Activated CD8-positive, alpha-beta T cell treated with anti-CD3 and anti-CD28 coated beads, Interleukin-2, amount 10 ng/mL, durations not matched to agents 7 days and 5 days (primary cell): ENCODE measurements at places on chromosomes 6 and 20.

DNA sequence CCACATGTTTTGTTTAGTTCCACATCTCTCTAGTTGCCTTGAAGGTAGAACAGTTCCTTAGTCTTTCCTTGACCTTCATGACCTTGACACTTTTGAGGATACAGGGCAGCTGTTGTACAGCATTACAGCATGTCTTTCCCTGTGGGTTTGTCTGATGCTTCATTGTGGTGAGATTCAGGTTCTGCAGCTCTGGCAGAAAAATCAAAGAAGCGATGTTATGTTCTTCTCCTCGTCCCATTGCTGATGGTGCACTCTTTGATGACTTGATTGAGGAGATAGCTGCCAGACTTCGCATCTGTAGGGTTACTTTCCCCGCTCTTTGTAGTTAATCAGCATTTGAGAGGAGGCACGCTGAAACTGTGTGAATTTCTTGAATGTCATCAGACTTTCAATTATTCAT, 12.0 kb downstream of the CEBPB start:
- no peak for DNase-seq

- no peak for DNase-seq
Observed at GRCh38 chr6:43781941-43782704, 12.1 kb downstream of the VEGFA start.

- peak; percentile 48 for DNase-seq
Observed at GRCh38 chr6:53066077-53066417, 843 bp downstream of the FBXO9 start.

DNA sequence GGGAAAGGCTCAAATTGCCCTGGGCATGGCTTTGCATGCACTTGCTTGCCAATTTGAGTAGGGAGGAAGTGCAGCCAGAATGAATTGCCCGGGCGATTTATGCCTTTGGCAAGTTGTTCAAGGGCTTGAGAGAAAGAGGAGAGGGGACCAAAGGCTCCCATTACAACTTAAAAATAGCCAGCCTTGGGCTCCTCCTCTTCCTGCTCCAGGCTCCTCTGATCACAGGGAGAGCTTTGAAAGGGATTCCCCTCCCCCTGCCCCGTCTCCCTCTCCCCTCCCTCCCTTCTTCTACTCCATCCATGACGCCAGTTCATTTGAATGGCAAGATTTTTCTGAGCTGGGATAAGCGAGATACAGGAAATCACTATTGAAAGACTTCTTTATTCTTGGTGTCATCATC, 304.9 kb upstream of the JAG1 start:
- DNase-seq: no peak

GRCh38 chr6:41645007-41645618, 6.8 kb downstream of the MDFI start:
- no peak for DNase-seq

GRCh38 chr20:52422574-52423336, 231.2 kb upstream of the ZFP64 start:
- no peak for DNase-seq

DNA sequence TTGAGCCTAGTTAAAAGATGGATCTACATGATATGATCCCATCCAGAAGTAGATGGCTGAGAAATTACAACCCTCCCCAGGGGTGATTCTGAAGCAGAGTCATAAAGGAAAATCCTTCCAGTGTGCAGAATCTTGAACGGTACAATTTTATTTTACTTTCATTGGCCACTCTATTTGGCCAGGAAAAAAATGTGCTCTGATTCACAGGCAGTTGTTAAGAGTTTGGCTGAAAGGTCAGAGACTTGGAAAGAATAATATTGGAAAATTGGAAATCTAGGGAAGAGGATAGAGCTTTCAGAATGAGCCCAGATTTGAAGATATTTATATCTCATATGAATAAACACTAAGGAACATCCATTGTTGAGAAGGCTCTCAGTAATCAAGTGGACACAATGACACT, 1299.3 kb upstream of the GJE1 start:
- no peak for DNase-seq

- DNase-seq: no peak
Observed at GRCh38 chr6:16740097-16740496, 21.2 kb downstream of the ATXN1 start.

- DNase-seq: no peak
Observed at GRCh38 chr6:111556004-111556403, 49.7 kb downstream of the TRAF3IP2 start.

GRCh38 chr20:44151621-44152416, 35.2 kb downstream of the JPH2 start:
- DNase-seq: no peak

GRCh38 chr20:46378412-46379009, 27.9 kb downstream of the ELMO2 start:
- DNase-seq: no peak

DNA sequence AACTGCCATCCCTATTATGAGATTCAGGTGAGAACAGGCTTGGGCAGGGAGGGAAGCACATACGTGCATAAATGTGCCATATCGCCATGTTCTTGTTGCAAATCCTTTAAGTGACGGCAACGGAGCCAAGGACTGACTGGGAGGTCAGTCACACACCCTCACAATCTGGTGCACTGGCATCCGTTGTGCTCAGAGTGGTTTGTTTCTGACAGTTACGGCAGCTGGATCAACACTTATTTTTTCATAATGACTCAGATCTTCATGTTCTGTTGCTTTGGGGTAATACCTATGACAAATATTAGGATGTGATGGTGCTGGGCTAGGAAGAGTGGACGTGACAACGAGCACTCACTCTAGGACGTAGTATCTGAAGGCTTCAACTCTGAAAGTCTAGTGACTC, 56.2 kb upstream of the PREP start:
- peak; percentile 34 for DNase-seq

DNA sequence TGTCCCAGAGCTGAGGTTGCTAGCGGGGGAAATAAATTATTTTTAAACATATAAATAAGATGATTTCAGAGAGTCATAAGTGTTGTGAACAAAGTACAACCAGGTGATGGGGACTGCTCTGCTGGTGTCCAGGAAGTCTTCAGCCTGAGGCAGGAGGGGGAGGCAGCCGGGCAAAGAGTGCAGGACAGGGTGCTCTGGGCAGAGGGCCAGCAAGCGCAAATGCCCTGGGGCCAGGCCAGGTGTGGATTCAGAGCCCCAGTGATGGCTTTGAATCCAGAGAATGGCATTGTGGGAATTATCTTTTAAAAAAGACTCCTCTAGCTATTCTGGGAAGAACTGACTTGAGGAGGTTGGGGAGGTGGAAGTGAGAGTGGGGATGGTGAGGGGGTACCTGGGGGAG, 1.6 kb downstream of the CLPSL1 start:
- no peak for DNase-seq

DNA sequence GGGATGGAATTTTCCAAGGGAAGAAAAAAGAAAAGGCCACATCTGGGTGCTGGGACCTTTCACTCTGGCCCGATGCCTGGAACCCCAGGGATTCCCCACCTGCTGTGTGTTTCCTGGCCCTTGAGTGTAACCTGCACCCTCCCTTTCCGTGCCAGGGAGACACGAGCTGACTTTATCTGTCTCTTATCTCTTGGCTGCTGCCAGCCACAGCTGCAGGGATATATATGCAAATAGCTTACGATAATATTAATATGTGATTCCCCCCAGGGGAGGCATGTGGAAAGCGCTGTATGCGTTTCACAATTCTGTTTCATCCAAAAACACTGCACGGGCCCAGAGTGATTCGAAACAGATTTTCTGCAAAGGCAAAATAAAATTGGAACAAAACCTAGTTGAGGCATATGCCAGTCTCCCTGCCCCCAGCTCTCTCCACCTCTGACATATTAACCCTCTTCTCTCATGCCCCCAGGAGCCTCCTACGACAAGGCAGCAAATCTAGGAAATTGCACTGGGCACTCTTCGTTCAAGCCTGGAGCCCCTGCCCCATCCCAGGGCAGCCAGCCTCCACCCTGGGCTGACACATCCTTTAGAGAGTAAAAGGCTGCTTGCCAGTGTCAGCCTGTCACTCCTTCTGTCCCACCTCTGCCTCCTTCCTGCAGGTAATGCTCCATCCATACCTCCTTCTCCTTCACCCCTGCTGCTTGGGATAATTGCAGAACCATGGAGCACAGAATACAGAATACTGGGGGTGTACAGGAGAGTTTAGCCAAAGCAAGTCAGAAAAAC, 1.3 kb downstream of the RIPOR3 start:
- DNase-seq: no peak

GRCh38 chr6:159808647-159809046, 8.6 kb downstream of the PNLDC1 start:
- no peak for DNase-seq

DNA sequence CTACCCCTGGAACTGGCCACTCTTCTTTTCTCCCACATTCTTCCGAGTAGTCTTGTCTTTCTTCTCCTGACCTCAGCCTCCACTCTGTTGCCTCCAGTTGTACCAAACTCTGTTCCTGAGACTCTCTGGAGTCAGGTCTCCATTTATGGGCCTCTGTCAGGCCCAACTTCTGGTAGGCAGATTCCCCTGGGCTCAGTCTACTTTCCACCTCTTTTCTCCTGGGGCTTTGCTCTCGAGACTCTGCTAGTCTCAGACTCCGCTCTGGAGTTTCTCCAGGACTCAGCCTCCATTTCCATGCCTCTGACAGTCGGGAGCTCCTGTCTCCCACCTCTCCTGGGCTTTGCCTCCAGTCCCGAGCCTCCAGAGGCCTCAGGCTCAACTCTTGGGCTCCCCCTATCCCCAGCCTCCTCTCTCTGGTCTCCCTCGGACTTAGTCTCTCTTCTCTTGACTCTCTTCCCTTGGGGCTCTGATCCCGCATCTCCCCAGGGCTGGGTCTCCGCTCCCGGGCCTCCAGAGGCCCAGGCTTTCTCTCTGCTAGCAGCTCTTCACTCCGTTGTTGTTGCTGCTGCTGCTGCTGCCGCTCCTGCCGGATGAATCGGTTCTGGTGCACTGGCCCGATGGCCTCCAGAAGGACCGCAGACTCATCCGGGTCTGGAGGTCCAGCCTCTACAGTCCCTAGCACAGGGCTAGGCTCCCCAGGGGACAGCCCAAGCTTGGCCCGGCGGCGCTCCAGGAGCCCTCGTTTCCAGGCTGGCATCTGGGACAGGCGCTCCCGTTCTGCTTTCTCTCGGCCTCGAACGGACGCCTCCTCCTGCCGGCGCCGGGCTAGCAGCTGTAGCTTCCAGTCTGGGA, 1.1 kb downstream of the PPP1R18 start:
- DNase-seq: peak; percentile 46

DNA sequence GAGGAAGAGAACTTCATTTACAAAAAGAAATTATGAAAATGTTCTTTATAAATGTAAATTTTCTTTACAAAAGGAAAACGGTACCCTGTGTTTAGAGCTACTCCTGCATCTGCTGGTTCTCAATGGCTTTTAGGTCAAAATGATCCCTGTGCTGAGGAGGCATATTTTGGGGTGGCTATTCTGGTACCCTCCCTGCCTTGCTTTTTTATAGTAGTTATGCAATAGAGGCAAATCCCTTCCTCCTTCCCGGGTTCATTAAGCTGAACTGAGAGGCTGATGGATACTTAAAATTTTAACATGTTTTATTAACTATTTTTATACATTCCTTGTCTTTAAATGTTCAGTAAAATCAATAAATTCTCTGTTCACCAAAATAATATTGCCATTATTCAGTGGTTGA, 38.9 kb downstream of the KLHL32 start:
- no peak for DNase-seq

- DNase-seq: no peak
Observed at GRCh38 chr20:36454698-36455427, 86.5 kb upstream of the MYL9 start.

DNA sequence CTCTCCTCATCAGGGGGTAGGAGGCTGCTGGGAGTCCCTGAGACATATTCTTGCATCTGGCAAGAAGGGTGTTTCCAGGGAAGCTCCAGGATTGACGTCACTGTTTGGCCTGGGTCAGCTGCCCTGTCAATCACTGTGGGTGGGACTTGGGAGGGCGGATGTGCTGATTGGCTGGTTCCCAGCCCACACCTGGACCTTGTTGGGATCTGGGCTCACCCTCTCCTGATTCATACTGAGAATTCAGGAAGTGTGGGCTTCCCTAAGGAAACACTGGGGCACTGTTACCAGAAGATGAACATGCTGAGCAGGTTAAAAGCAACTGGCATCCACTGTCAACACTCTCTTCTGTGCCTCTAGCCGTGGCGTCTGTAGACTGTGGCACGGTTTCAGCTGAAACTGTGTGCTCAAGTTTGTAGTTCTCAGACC, 36.5 kb downstream of the CDH26 start:
- peak; percentile 5 for DNase-seq

GRCh38 chr6:24919056-24919892, 16.5 kb downstream of the RIPOR2 start:
- DNase-seq: peak; percentile 44

DNA sequence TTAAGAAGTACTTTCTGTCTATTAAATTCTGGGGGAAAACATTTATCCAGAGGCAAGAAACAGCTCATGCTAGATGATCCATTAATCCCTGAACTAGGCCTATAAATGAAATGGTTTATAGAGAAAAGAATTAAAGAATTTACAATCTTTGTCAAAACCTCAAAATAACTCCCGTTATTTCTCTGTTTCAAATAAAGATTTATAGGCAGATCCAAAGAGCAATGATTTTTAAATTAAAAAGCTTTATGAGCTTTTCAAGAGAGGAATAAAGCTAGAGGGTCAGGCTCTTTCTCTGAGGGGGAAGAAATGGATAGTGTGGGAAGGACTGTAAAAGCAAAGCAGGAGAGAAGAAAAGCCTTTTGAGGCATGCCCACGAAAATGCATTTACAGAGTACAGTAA, 82.5 kb upstream of the OGFRL1 start:
- DNase-seq: no peak

DNA sequence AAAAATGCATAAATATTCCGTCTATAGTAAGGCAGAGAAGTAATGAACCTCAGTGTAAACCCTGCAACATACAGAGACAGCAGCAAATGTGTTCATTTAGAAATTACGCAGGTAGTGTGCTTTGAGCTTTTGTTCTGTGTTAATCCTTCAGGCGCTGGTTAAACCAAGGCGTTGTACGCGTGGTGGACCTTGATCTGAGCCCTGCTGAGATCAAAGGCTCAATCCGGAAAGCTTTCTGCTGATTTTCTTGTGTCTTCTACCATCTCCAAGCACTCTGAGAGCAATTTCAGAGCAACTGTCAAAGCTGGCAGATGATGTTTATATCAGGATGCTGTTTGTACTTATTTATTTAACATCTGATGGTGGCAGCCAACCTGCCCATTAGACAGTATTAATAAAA, 382.8 kb downstream of the CDH26 start:
- no peak for DNase-seq

- DNase-seq: peak; percentile 55
Observed at GRCh38 chr20:38152621-38153221, 12.3 kb downstream of the TGM2 start.

DNA sequence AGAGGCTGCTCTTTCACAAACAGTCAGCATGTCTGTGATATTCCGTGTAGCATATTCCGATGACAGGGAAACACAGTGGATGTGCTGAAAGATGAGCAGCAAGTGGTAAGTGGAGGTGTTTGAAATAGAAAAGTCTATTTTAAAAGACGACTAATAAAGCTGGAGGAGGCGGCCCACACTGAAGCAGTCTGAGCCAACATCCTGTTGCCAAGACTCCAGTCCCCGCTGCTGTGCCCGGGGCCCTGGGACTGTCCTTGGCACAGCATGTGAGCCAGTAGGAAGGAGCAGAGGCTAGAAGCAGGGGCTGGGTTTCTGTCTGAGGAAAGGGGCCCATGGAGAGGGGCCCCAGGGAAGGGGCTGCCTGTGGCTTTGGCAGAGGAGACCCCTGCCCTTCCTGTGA, 351.5 kb upstream of the CHD6 start:
- DNase-seq: no peak
